T-helper 2 cell treated with Interferon-gamma antibody and Interleukin-4, amounts not matched to agents 100 ng/mL and 5 ng/mL, for 36 hours (primary cell): ENCODE measurements at places on chromosomes 7 and 10. TPM values are rescaled to one million over a fixed set of nuclear protein-coding genes. Genes with fewer than 3 reads are reported as not detected.

AKR1C3 gene
- 2.6 and 3.8 TPM in 2 replicates for total RNA-seq

RSPH10B2 gene
- total RNA-seq: 0.20 and 1.2 TPM in 2 replicates

ZNF33A gene
- 31.8 and 33.2 TPM in 2 replicates for total RNA-seq

HOXA1 gene
- 0.41 and 0.50 TPM in 2 replicates for total RNA-seq

SLC35B4 gene
- 19.5 and 19.6 TPM in 2 replicates for total RNA-seq

CPEB3 gene
- total RNA-seq: 1.7 and 1.8 TPM in 2 replicates

PSAP gene
- 117 and 123 TPM in 2 replicates for total RNA-seq

CCL26 gene
- total RNA-seq: not detected in 2 replicates

INMT gene
- total RNA-seq: 0.77 and 0.89 TPM in 2 replicates

CYP2C9 gene
- not detected in 2 replicates for total RNA-seq

SPACDR gene
- 3.2 and 3.3 TPM in 2 replicates for total RNA-seq
